ENCODE measurements at places on chromosomes 3 and 15.

DNA sequence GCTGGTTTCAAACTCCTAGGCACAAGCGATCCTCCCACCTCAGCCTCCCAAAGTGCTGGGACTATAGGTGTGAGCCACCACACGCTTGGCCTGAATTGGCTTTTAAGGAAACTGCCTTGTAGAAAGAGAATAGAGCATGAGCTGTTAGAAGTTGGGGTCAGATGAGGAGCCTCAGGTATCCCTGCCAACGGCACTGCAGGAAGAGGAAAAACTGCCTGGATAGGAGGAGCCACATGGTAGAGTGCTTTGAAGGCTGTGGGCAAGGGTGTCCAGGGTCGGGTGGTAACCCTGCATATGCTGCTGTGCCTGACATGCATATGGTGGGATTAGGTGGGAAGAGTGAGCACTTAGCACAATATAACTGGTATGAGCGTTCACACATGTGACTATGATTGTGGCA is 55.0 kb downstream of the BSN start:
- no peak for DNase-seq

- DNase-seq, result no peak
Measured at GRCh38 chr3:127036209-127037020, 53.5 kb downstream of the PLXNA1 start.

- DNase-seq, result no peak
Measured at GRCh38 chr3:73658227-73658626, 33.5 kb upstream of the PDZRN3 start.

DNA sequence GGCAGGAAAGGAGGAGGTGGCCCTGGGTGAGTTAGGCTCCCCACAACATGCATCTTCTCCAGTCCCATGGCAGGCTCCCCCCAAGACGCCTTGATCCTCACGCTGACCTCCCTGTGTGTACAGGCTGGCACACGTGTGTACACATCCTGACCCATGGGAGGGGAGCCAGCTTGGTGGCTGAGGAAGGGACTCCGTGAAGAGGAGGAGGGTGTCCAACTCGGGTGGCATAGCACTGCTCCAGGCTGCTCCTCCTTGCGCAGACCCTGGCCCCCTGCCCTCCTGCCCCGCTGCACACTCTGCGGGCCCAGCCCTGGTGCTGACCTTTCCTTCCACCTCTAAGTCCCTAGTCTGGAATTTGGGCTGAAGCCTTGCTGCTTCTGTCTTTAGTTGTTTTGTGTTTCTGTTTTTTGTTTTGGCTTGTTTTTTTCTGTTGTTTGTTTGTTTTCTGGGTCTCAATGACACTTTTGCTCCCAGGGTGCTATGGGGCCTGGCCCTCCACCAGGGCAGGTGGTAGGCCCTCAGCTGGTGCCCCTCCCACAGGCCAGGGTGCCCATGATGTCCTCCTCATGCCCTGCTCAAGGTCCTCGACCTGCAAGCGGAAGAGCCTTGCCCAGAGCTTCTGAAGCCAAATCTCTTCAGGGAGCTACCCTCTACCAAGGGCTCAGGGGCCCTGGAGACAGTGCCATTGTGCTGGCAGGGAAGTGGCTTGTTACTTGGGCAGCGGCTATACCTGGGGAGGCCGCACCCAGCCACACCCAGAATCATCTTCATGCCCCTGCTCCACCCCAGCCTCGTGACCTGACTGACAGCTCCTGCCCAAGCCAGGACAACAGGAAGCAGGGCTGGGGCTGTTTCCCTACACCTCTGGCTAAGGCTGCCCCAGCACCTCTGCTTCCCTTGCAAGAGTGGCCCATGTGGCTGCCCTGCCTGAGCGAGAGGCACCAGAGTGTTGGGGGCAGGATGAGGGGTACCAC is 5.1 kb downstream of the EPHB3 start:
- no peak for DNase-seq

DNA sequence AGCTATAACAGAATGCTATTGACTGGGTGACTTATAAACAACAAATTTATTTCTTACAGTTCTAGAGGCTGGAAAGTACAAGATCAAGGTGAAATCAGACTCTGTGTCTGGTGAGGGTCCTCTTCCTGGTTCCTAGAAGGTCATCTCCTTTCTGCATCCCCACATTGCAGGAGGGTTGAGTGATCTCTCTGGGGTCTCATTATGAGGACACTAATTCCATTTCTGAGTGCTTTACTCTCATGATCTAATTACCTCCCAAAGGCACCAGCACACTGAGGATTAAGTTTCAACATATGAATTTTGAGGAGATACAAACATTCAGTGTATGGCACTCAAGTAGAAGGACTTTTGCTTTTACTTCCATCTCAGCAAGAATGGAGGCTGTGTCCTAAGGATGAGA is 534.1 kb upstream of the KCNMB2 start:
- DNase-seq, result no peak

DNA sequence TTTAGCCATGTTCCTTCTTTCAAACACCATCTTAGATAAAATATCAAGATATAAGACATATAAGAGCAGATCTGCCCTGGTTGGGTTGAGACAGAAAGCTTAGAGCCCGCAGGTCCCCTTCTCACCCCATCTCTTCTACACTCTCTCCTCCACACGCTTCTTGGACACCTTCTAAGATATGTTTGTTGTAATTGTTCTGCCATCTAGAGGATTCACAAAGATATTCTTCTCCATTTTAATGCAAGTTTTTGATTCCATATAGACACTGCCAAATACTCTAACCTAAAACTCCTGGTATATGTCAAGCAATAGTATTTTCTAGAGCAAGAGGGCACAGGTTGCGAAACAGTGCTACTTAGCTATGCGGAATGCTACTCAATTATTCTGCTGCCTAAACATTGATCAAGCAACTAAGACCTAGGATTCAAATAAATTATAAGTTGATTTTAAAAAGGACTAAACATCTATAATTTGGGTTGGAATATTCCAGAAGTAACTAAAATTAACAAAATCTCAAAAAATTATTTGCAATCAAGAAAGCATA is 6.8 kb downstream of the CHRM5 start:
- no peak for DNase-seq

DNA sequence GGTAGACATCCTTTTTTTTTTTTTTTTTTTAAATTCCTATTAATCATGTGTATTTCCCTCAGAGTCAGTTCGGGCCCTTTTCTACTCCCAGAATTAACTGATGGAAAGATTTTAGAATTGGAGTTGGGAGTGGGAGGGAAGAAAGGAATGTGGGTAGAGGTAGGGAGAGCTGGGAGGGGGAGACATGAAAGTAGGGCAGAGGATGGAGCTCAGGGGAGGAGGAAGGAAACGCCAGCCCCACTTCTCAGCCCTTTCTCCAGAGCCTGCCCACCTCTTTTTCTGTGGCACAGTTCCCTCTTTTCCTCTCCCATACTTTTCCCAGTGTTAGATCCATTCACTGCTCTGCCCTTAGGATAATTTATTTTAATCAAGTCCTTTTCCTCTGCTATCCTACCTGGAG is 129.4 kb downstream of the VPS8 start:
- no peak for DNase-seq

DNA sequence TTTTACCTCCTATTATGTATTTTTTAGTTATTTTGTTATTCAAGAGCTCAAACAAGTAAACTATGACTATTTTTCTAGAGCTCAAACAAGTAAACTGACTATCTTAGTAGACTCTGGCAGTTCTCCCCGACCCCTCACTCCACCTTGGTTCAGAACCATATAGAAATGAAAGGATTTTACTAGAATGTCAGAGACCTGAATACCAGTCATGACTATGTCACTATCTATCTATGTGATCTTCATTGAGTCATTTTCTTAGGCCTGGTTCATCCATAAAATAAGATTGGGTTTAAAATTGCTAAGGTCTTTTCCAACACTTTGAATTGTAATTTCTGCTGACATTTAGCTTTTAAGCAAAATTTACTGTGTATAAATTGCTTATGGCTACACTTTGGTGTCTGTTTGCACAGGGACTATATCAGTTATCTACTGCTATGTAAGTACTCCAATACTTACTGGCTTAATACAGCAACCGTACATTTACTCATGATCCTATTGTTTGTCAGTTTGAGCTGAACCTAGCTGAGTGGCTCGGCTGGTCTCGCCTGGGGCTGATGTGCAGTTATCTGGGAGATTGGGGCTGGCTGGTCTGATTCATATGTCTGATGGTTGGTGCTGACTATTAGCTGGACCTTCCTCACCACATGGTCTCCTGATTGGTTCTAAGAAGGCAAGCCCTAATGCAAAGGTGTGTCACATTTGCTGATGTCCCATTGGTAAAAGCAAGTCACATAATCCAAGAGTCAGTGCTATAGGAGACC is 37.0 kb downstream of the RASA2 start:
- no peak for DNase-seq

DNA sequence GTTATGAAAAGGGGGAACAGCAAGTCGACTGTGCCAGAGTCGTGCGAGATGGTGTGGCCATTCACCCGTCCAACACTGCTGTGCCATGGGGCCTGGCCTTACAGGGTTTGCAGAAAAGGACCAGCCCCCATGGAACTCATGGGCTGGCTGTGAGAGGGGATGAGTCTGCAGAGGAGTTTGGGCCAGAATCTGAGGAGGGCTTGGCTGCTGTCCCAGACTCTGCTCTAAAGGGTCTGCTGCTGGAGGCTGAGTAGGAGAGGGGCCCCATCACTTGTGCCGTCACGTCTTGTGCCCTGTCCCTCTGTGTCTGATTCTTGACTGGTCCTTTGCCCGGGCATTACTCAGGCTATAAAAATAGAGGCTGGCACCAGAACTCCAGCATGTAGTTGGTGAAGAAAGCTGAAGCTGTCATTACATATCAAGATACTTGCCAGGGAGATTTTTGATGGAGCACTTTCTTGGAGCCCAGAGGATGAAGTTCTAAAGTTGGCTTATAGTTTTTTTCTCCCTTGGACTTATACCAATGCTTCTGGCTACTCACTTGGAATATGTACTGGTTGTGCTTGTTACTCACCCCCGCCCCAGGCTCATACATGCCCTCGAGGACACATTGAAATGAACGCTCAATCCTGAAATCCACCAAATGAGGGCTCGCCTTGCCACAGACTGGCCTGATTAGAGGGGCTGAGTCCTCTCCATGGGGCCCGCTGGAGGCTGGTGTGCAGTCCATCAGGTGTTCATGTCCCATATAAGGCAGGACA is 10.2 kb downstream of the PXYLP1 start:
- peak; percentile 26 for DNase-seq

GRCh38 chr3:128218548-128219257 is 65.4 kb downstream of the EEFSEC start:
- DNase-seq, result no peak

- DNase-seq, result no peak
Measured at GRCh38 chr15:74326746-74327145, 40.7 kb downstream of the CYP11A1 start.

- peak; percentile 58 for DNase-seq
Measured at GRCh38 chr3:134796281-134797056, 1.4 kb downstream of the EPHB1 start.

- DNase-seq, result no peak
Measured at GRCh38 chr3:52403271-52403841, 41.5 kb downstream of the SEMA3G start.

- no peak for DNase-seq
Measured at GRCh38 chr3:123623346-123623880, 38.6 kb upstream of the HACD2 start.

DNA sequence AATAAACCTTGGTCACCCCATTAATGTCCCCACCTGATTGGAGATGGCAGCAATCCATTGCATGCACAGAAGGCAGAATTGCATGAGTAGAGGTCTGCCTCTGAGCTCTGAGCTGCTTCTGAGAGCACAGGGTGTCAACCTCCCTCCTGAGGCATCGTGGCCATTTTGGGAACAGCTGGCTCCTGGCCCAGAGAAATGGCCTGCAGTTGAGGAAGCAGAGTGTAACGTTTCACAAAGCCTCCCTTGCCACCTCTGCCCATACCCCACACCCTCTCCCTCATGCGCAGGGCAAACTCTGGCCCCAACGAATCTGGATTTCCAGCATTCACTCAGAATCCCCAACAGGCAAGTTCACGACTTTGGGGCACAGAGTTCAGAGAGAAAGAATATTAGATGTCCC is 198.9 kb downstream of the ADAMTS9 start:
- DNase-seq, result no peak

DNA sequence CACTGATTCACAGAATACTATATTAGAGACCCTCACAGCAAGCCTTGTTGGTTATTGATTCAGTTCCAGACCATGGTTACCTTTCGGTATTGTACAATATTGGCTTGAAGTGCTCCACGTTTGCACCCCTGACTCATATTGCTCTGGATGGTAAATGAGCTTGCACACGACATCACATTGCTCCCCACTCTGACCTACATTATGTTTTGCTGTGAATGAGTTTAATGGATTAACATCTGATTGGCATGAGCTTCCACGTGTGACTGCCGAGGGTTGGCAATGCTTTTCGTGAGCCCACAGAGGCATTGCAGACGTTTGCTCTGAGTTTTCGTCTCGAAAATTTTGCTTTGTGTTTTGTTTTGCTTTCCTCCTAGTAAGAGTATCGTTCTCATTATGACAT is 225.8 kb upstream of the ICE2 start:
- no peak for DNase-seq

- DNase-seq, result no peak
Measured at GRCh38 chr3:25281041-25281731, 146.9 kb upstream of the RARB start.

GRCh38 chr15:60408463-60408981 is 10.7 kb upstream of the ANXA2 start:
- DNase-seq, result no peak

DNA sequence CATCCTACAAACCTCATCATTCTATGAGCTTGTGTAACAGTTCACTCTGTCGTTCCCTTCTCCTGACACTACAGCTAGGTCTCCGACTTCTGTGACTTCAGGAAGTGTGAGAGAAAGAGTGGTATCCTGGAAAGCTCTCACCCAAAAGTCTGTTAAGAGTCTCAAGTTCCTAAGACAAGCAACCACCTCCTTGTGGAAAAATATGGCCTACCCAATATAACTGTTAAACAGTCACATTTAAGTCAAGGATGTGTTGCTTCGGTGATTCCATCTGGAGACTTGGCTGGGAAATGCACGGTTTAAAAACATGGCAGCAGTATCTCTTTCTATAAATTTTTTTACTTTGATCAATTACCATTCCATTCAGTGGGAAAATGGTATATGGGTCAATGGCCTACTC is 13.8 kb downstream of the FEZF2 start:
- DNase-seq, result no peak

DNA sequence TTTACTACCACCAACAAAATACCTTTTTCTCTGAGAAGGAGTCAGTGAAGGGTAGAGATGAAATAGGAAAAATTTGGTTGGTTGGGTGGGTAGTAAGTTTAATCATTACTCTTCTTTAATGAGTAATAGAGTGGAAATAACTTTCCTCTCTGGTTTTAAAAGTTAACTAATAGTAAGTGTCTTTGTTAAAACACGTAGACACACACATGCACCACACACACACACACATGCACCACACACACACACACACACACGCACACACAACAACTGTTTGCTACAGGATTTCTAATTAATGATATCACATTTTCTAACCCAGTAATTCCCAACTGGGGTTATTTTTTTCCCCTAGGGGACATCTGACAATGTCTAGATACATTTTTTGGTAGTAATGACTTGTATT is 84.1 kb downstream of the CHL1 start:
- DNase-seq, result no peak

Measured in occipital lobe (tissue), 3 donors.